Fibroblast of skin of left biceps (primary cell): ENCODE measurements at places on chromosomes 5 and 9.

DNA sequence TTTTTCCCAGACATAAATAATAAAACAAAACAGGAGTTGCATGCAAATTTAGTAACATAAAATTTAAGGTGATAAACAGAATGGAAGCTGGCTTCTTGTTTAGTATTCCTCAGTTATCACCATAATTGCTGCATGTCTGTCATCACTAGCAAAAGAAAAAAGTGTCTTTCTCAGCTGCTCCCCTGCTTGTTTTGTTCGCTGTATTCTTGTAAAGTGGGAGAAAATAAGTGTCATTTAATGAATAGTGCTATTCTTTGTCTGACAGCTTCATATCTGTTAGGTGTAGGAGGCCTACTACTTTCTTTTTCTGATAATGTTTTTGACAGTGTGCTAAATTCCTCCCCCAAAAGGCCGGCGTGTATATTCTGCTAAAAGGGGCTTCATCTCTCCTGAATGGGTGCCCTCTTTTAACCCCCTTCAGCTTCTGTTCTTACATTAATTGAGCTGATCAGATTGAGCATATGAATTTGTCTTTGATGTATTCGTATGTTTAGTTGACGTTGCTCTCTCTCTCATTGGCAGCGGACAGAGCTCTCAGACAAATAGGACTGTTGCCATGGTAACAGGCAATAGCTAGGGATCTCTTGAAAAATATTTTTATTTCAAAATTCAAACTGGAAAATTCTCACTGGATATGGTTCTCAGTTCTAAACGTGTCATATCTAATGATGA, 303.8 kb downstream of the KIAA0825 start:
- no peak for DNase-seq

DNA sequence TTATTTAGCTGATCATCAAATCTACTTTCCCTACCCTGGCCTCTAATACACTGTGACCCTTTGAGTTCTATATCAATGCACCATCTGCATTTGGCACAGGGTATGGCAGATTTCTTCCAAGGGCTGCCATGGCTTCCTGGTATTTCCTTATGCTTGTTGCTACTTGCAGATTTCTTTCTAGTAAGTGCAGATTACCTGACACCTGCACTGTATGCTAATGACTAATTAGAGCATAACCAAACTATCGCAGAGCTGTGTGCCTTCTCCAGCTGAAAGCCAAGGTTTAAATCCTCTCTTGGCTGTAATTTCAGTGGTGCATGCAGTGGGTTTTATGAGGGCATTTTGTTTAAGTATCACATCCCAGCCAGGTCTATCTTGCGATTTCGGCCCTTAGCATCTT, 293.7 kb downstream of the KIF4B start:
- no peak for DNase-seq

- DNase-seq = no peak
These were observed 116.4 kb downstream of the TTLL11 start for GRCh38 chr9:121976751-121977150.

DNA sequence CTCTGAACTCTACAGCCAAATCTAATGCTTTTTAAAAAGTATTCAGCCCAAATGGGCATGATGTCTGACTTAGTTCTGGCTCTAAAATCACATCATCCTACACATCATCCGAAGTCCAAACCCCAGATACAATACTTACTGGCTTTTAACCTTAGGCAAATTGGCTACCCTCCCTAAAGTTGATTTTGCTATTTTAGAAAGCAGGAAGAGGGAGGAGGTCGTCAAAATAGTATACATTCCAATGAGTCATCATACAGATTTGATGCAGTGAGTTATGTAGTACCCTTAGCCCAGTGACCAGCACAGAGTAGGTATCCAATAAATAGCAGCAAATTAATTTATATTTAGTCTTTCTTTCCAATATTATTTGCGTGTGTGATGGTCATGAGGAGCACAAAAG, 582.0 kb upstream of the TUSC1 start:
- no peak for DNase-seq

- no peak for DNase-seq
These were observed 63.0 kb downstream of the EXOSC2 start for GRCh38 chr9:130756455-130757152.

- no peak for DNase-seq
These were observed 343.4 kb downstream of the ARHGEF28 start for GRCh38 chr5:73969195-73970036.

DNA sequence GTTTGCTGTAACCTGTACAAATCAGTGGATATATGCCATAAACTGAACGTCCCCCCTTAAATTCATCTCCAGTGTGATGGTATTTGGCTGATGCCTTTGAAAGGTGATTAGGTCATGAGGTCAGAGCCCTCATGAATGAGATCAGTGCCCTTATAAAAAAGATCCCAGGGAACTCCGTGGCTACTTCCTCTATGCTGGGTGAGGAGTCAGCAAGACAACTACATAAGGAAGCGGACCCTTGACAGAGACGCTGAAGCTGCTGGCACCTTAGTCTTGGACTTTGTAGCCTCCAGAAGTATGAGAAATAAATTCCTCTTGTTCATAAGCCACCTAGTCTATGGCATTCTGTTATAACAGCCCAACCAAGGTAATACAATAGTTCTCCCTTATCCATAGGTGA, 215.1 kb upstream of the ZNF608 start:
- no peak for DNase-seq

GRCh38 chr9:87570000-87570908, 72.6 kb downstream of the DAPK1 start:
- no peak for DNase-seq
